ENCODE measurements at places on chromosomes 2 and 18.
A peak's percentile ranks its signal among the peaks of the same experiment; 100 is the strongest.

DNA sequence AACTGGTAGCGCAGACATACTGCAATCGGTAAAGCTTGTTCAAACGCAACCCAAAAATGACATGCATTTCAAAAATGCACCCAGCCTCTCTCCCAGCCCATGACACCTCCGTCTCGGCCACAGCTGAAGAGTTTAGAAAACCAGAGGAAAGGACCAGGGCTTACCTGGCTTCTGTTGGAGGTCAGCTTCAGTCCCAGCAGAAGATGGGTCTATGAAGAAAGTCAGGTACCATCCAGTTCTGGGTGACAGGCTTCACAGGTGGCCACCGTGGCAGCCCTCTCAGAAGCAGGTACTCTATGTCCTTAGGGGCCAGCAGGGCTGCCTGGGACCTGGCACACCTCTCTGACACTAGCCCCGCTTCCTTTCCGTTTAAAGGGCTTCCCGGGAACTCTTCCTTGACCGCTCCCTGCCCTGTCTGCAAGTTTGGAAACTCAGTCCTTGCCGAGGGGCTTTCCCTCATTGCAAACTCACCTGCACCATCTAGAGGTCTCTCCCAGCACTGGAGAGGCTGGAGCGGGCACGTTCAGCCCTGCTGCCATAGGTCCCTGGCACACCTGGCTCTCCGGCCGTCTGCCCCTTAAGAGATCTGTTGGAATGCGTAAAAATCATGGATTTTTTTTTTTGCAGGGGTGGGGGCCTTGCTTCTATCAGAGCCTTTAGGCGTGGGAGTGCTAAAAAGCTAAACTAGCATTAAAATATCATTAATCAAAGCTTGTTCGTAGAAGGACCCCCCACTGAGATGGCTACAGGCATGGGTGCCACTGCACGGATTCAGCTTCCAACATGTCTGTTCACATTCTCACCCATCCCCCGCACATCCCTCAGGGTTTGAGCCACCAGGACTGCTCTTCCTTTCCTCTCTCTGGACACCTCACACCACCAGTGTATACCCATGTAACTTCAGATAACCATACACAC is at the start of gene EDAR:
Gene EDAR, minus strand, starts transcription at position 425 of the 918 bp plus-strand sequence. CDS start 58,206 bp downstream, outside the sequence.
- peak; percentile 25 for DNase-seq

DNA sequence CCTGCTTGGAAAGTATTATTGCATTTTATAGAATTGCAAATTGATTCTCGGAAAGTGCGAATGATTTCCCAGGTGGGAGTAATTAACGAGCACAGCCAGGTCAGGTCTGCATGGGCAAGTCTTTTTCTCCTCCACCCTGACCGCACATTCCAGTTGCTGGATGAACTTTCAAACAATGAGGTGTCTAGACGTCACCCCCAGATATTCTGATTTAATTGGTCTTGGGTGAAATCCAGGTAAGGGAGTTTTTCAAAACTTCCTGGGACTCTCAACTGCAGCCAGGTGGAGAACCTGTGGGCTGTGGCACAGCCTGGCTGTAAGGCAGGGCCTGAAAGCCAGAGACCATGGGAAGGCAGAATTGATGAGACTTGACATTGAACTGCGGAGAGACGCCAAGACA is 15.9 kb upstream of the RNF152 start:
- DNase-seq: no peak

DNA sequence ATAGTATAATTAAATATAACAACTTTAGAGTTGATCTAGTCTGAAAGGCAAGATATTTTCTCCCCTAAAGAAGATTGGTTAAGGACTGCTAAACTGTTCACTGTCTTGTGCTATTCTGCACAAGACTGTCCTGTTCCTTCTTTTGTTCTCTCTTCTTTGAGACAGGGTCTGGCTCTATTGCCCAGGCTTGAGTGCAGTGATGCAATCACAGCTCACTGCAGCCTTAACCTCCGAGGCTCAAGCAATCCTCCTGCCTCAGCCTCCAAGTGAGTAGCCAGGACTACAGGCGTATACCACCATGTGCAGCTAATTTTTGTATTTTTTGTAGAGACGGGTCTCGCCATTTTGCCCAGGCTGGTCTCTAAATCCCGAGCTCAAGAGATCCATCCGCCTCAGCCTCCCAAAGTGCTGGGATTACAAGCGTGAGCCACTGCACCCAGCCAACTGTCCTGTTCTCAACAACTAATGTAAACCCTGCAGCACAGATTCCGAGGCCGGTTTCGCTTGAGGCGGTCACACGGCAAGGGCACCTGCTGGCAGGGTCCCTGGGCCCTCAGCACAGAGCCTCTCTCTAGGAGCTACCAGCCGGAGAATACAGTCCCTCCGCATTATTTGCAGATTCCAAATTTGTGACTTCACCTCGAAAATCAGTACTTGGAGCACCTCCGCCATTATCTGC is 16.4 kb downstream of the PXDN start:
- DNase-seq: no peak

GRCh38 chr2:74290466-74291217 is 52.6 kb downstream of the SLC4A5 start:
- DNase-seq: no peak

DNA sequence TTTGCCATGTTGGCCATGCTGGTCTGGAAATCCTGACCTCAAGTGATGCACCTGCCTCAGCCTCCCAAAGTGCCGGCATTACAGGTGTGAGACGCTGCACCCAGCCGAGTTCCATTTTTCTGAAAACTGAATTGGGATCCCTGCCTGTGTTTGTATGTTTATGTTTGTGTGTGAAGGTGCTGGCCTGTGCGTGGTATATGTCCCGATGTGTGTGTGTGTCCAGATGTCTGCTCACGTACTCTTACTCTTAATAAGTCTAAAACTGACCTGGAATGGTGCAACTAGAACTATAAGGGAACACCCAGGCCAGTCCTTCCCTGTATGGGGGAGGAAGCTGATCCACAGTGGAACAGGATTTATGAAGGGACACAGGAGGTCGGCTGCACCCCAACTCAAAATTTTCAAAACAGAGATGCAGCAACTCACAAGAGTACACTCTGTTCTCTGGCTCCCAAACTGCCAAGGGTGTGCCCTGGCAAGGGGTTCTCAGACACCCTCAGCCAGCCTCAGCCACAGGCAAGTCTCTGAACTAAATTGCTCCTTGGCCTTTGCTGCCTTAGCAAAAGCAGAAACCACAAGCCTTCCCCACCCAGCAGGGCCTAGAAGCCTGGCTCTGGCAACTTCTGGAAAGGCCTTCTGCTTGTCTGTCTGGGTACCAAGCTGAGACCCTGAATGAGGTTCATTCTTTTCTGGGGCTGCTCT is 36.5 kb downstream of the RHOB start:
- no peak for DNase-seq

DNA sequence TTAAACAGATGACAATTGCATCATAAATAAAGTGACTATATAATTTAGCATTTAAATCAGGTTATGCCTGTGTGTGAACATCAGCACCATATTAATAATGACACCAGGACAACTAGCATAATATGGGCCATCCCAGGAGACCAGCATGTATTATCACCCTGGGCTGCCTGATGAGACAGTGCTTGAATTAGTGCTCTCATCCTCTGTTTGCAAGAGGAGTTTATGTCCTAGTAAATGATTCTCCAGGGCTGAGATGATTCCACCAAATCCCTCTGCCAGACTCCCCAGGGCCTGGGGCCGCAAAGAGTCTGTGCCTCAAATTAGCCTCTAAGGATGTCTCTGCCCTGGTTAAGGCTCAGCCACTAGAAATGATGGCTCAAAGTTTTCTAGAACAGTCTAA is 97.7 kb downstream of the SGPP2 start:
- no peak for DNase-seq

GRCh38 chr18:3055186-3055728 is 42.3 kb upstream of the LPIN2 start:
- no peak for DNase-seq

- DNase-seq: no peak
These were observed 1574.2 kb upstream of the PIK3C3 start for GRCh38 chr18:40380686-40381439.

DNA sequence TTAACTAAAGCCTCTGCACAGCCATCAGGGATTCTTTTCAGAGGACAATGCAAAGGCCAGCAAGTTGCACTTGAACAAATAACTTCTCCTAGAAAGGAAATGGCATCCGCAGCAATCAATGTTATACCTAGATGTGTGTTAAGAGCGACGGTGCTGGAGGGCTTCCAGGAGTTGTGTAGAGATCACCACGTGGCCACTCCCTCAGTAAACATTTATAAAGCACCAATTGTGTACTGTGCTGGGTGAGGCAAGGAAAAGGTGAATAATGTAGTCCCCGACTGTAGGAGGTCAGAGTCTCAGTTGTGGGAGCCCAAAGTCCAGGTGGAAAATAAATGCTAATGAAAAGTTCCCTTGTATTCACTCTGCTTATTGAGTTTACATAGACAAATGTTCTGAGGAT is 135.0 kb downstream of the ALK start:
- no peak for DNase-seq

DNA sequence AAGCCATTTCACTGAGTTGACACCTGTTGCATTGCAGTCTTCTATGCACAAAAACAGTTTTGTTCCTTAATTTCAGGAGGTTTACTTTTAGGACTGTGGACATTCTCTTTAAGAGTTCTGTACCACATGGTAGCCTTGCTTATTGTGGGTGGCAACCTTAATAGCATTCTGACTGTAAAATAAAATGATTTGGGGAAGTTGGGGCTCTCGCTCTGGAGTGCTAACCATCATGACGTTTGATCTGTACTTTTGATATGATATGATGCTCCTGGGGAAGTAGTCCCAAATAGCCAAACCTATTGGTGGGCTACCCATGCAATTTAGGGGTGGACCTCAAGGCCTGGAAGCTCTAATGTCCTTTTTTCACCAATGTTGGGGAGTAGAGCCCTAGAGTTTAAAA is 3.4 kb downstream of the CTLA4 start:
- DNase-seq: no peak

DNA sequence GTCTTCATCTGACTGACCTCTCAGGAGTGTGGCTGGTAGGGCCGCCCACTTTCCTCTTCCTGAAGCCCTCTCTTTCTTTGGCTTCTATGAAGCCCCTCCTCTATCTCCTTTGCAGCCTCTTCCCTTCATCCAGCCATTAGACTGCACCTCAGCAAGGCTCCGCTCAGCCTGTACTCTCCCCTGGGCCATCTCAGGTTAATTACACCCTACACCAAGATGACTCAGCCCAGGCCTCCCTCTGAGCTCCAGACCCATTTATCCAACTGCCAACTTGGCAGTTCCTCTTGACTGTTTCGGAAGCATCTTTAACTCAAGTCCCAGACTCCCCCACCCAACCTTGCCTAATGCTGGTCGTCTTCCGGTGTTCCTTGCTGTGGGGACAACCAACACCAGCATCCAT is 5.8 kb upstream of the WNT6 start:
- peak; percentile 92 for DNase-seq

- DNase-seq: no peak
These were observed 40.7 kb downstream of the CMPK2 start for GRCh38 chr2:6824962-6825361.

DNA sequence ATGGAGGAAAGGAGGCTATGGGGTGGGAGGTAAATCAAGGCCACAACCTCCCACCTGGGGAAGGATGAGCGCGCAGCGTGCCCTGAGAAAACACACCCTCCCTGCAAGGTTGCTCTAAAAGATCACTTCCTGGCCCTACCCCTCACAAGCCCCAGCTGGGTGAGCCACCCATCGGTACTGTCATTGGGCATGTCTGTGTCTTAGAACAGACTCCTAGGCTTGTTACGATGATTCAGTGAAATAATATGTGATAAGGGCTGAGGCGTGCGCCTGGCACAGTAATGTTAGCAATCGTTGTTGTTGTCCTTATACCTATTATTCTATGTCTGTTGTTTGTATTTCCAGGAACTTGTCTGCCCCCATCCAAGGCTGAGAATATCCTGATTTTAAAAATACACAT is 175.1 kb downstream of the ZFP36L2 start:
- DNase-seq: no peak

- peak; percentile 5 for DNase-seq
These were observed at the start of gene CBLN2 for GRCh38 chr18:72544092-72544886. CBLN2 (minus strand) TSS chr18:72544342; CDS start chr18:72542160, 2,182 bp downstream.

DNA sequence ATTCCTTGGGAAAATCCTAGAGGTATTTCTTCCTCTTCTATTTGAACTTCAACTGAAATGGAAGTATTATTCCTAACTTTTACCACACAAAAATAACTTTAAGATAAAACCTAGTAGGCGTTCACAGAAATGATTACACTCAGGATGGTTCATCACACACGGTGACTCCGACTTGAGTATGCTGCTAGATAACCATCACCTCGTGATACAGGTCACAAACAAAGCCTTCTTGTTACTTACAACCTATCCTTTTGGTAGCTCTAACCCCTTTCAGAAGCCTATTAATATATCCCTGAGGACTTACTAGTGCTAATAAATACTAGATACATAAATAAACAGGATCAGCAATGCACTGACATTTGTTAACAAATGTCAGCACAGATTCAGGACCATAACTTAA is 101.0 kb upstream of the DNER start:
- DNase-seq: no peak

- no peak for DNase-seq
These were observed 11.8 kb downstream of the GULP1 start for GRCh38 chr2:188303363-188304031.

GRCh38 chr2:61604433-61604832 is 66.3 kb upstream of the XPO1 start:
- no peak for DNase-seq

DNA sequence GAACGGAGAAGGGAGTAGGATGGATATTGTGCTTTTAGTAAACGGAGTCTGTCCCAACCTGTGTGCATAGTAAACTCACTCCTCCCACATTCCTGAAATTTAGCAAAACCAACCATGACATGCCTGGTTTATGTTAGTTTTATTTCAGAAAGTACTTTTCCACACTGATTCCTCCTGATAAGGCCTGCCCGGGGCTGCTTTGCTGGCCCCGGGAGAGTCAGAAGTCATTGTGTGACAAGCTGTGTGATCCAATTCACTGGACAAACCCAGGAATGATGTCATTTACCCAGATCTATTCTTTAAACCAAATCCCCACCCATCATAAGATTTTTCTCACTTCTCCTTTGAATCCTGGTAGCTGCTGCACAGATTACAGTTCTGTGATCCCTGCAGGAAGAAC is 109.0 kb downstream of the SETBP1 start:
- no peak for DNase-seq

- peak; percentile 62 for DNase-seq
These were observed 4.9 kb upstream of the PHLPP1 start for GRCh38 chr18:62710417-62710816.

- DNase-seq: no peak
These were observed 38.5 kb upstream of the RMP24 start for GRCh38 chr18:35933982-35934381.

DNA sequence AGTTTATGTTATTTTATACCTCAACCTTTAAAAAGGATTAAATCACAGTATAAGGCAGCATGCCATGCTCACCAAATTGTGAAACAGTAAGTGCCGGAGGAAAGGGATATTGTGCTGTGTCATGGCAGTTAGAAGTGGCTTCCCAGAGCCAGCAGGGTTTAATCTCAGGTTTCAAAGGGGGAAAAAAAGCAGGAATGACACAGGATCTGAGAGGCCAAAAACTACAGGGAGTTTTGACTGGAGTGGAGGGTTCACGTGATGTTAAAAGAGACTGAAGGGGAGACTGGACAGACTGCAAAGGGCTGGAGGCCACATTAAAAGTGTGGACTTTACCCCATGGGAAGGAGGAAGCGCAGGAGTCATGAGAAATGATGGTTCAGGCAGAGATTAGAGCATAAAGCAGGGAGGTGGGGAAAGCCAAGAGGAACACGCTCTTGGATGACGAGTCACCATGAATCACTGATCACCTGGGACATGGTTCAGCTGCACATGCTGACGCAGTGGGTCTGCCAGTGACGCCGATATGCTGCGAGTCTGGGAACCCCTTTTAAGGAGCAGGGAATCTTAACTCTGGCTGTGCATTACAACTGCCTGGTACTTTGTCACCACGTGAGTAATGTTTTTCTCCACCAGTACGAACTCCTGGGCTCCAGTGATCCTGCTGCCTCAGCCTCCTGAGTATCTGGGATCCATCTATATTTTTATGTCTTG is 6.1 kb downstream of the CHMP1B start:
- DNase-seq: peak; percentile 41
